ENCODE measurements at places on chromosomes 6 and 20.

- no peak for DNase-seq
Observed at GRCh38 chr6:131954775-131955107, 3.6 kb upstream of the CCN2 start.

- DNase-seq: no peak
Observed at GRCh38 chr6:13256266-13257001, 71.9 kb downstream of the TBC1D7 start.

- DNase-seq: no peak
Observed at GRCh38 chr6:122408702-122409458, 9.4 kb downstream of the HSF2 start.

DNA sequence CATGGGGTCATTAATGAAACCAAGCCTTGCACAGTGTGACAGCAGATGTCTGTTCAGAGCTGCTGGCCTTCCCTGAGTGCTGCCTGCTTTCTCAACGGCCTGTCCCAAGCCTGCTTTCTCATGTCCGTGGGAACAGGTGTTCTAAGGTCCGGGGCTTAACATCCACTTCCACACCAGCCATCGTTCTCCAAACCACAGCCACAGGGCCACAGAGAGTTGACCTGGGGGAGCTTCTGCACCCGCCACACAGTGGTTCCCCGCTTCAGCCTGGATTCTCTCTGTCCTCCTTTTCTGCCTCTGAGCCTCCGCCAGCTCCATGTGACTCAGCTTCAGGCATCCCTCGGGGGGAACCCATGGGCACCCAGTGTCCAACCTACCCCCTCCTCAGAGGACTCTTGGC lies 26.9 kb upstream of the PPP1R3G start:
- DNase-seq: no peak

- DNase-seq: no peak
Observed at GRCh38 chr20:39961637-39962244, 727.3 kb downstream of the MAFB start.

GRCh38 chr6:168061269-168062210 lies 17.5 kb downstream of the FRMD1 start:
- no peak for DNase-seq

DNA sequence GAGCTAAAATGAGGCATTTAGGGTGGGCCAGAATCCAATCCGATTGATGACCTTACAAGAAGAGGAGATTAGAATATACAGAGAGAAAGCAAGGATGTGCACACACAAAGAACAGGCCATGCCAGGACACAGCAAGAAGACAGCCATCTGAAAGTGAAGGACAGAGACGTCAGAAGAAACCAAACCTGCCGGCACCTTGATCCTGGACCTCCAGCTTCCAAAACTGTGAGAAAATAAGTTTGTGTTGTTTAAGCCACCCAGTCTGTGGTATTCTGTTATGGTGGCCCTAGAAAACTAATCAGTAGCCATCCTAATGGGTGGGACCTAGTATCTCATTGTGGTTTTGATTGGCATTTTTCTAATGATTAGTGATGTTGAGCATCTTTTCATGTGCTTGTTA lies 39.7 kb upstream of the ME1 start:
- DNase-seq: no peak

DNA sequence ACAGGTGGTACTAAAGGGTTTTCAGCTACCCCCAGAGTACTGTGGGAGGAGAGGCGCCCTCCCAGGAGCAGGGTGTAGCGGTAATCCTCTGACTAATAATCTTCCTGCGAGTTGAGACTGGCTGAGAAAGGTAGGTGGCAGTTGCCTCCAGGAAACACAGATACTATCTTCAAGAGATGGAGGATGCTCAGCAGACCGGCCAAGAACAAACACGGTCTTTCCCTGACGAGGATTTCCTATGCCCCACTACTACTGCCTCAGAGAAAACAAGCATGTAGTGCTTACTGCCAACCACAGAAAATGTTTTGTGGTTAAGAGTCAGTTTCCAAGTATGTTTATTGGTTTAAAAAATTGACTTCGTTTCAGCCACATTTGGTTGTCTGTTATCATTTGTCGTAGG lies 26.8 kb downstream of the C6orf89 start:
- no peak for DNase-seq

DNA sequence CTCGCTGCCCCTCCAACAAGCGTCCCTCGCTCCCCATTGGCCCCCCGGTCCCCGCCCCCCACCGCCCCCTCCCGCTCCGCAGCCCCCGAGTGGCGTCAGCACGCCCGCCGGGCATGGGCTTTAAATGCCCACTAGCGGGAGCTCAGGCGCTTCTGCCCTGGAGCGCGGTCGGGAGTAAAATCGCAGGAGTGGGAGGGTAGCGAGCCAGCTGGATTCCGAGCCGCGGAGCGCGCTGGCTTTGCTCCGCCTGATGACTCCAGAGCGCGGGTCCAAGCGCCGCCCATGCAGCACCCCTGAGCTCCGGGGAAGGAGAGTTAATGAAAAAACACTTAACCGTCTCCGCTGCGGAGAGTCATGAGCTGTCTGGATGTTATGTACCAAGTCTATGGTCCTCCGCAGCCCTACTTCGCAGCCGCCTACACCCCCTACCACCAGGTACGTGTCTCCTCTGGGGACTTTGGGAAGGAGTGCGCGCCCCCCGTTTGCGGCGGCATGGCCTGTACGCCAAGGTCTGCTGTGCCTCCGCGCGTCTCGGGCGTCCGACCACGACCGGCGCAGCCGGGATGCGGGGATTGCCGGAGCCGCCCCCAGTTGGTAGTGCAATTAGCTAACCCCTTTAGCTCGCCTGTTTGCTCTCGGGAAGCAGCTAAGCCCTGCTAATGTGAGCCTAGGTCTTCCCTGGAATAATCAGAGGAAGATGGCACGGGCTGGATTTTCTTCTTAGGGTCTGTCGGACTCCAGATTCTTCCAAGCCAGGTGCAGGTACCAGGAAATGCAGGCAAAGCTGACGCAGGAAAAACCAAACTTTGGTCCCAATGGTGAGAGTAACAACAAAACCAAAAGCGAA lies at the start of gene VGLL2:
Gene VGLL2 (plus strand): TSS at position 149 of the 847 bp plus-strand sequence. CDS start 206 bp downstream, at position 355.
- DNase-seq: peak; percentile 51

- no peak for DNase-seq
Observed at GRCh38 chr20:48897305-48898010, 24.1 kb upstream of the ARFGEF2 start.

GRCh38 chr6:107853230-107853629 lies 29.1 kb upstream of the SCML4 start:
- no peak for DNase-seq

GRCh38 chr6:33758815-33759216 lies 12.1 kb upstream of the IP6K3 start:
- no peak for DNase-seq

GRCh38 chr6:143015300-143015706 lies 45.4 kb upstream of the AIG1 start:
- DNase-seq: no peak

- no peak for DNase-seq
Observed at GRCh38 chr20:48839154-48839917, 11.5 kb upstream of the PREX1 start.

- DNase-seq: no peak
Observed at GRCh38 chr20:3068075-3068474, 3.3 kb upstream of the OXT start.

GRCh38 chr20:258963-259362 lies 1.4 kb downstream of the DEFB132 start:
- no peak for DNase-seq

- DNase-seq: no peak
Observed at GRCh38 chr6:146498309-146498708, 45.3 kb upstream of the RAB32 start.

DNA sequence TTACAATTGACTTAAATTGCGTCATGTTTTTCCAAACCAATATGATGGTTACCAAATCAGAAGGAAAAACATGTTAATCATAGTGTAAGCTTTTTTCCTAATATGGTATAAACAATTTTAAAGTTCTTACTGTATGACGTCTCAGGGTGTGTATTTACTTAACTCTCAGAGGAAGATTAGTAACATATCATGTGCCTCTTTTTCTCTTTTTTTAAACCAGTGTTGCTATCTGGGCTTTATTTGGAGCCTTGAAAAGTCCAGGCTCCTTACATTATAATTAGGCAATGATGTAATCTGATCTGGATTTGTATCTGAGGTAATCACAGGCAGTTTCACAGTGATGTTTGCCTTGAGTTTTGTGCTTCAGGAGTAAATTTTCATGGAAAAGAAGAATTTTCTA lies 20.4 kb upstream of the RAB23 start:
- DNase-seq: no peak

- DNase-seq: no peak
Observed at GRCh38 chr20:61497029-61497627, 245.1 kb downstream of the CDH4 start.

DNA sequence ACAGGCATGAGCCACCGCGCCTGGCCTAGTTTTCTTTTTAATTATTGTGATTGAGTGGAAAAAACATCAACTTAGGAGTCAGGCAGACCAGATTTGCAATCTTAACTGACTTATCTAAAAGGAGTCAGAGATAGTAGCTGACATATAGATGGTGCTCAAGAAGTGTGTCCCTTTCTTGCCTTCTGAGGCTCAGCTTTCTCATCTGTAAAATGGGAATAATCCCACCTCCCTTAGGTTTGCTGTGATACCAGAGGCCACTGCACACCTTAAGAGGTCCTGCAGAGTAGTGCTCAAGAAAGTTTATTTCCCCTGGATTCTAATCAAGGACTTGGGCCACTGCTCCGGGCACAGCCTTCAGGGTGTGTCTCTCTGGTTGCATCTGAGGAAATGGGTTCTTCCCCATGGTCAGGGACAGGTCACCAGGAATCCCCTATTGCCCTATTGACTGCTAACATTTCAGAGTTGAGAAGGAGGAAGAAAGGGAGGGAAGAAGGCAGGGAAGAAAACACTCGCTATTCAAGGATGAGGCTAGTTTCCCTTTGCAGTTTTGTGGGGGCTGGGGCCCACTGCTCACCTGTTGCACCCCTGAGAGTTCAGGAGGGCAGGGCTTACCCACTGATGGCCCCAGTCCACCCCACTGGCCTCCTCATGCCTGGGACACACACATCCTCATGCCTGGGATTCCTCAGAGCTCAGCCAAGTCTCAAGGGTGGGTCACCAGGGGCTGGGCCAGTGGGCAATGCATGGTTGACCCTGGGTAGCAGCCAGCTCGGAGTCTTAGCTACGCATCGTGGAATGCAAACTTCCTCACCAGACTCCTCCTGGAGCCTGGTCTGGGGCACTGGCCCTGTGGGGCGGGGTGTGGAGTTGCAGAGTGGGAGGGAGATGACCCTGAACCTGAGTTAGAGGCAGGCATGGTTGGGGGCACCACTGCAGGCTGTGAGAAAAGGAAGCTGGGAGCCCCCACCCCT lies 21.2 kb downstream of the C6orf132 start:
- DNase-seq: no peak

GRCh38 chr20:50284811-50285375 lies 94.3 kb downstream of the CEBPB start:
- no peak for DNase-seq

- DNase-seq: no peak
Observed at GRCh38 chr6:107235007-107235406, 119.7 kb upstream of the BEND3 start.

GRCh38 chr6:20117474-20117873 lies 94.8 kb downstream of the MBOAT1 start:
- no peak for DNase-seq

GRCh38 chr20:10699941-10700340 lies 26.1 kb upstream of the JAG1 start:
- DNase-seq: no peak

- DNase-seq: peak; percentile 32
Observed at GRCh38 chr6:94645191-94645590, 932.1 kb upstream of the MANEA start.

DNA sequence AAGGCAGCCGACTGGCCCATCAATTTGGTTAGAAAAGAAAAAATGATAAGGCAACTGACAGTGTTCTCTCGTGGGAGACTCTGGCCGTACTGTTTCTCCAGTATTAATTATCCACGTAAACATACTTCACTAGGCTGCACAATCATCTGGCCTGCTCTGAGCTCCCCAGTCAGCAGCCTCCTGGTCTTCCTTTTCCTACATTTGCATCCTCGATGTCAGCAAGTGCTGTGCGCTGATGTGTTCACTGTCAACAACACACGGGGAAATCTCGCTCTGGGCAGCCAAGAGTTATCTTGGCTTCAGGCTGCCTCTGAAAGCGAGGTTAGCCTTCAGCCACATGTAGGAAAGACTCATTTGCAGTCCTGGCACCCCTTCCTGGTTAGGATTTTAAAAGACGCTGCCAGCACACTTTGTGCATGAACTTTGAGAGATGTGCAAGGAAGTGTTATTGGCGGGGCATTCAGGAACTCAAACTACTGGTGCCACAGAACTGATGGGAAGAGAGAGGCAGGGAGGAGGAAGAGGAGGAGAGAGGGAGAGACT lies 460.5 kb upstream of the ARID1B start:
- no peak for DNase-seq

GRCh38 chr20:9179867-9180266 lies 111.0 kb downstream of the PLCB4 start:
- no peak for DNase-seq

DNA sequence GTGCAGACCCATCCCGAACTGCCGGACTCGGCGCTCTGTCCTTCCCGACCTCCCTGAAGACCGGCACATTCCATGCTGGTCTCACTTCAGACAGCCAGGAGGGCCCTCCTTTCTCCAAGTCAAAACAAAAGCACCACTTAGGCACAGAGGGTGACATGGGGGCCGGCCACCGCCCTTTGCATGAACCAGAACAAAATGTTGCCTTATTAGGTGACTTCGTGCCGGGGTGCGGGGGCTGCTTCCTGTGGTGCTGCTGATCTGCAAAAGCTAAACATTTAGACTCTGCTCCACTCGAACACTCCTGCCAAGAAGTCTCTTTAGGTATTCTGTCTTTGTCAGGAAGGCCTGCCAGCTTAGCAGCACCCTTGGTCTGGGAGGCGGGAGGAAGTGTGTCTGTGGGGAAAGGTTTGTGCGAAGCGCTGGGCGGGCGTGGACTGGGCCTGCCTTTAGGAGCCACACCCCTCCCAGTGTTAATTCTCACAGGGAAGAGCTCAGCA lies 133.8 kb downstream of the SMOC2 start:
- no peak for DNase-seq

GRCh38 chr6:168133687-168134559 lies 54.9 kb upstream of the FRMD1 start:
- DNase-seq: no peak

- no peak for DNase-seq
Observed at GRCh38 chr20:63568170-63568981, 5.7 kb downstream of the HELZ2 start.

GRCh38 chr6:159108426-159108985 lies 60.7 kb upstream of the FNDC1 start:
- no peak for DNase-seq

DNA sequence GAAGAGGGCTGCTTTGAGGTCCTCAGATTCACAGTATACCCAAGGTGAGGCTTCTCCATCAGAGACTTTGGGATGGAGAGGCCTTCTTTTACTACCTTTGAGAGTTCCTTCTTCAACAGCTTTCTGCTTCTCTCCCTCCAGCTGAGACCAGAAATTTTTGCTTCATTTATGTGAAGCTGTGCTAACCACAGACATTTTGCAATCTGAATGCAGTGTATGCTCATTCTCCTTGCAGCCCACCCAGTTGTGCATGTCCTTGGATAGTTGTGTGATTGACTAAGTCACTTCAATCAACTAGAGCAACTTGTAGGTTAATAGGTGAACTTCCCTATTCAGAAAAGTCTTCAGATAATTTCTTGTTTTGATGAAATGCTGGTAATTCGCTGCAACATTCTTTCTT lies 20.1 kb downstream of the DCBLD1 start:
- DNase-seq: no peak
